AG09309 (cell line): ENCODE measurements at places on chromosomes 12 and 14.

- DNase-seq, result no peak
Measured at GRCh38 chr12:124026755-124027745, 54.0 kb downstream of the ZNF664 start.

DNA sequence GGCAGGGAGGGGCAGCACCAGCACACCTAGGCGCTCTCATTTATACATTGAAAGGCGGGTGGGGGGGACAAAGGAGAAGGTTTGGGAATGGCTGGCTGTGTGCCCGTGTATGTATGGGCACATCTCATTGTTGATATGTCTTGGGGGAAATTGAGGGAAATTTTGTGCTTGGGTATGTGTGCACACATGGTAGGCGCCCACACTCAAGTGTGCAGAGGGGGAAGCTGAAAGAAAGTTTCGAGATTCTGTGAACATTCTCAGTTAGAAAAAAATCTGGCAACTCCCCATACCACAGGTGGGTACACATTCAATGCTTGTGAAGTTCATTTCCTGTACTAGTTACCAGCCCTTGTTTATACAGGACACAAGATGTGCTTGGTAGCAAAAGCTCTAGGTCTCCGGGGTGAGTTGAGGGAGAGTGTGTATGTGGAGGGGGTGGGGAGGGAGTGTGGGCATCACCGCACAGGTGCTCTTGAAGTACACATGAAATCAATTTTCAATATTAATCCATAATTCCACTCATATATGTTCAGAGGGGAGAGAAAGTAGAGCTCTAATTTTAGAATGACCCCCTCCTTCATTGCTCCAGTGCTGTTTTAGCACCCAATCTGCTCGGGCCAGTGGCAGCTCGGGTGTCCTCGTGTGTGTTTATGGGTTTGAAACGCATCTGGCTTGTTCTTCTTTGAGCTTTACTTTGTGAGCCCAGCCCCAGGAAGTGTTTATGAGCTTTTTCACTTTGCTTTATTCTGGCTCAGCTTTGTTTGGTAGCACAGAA is 286.0 kb downstream of the ZFP36L1 start:
- no peak for DNase-seq

DNA sequence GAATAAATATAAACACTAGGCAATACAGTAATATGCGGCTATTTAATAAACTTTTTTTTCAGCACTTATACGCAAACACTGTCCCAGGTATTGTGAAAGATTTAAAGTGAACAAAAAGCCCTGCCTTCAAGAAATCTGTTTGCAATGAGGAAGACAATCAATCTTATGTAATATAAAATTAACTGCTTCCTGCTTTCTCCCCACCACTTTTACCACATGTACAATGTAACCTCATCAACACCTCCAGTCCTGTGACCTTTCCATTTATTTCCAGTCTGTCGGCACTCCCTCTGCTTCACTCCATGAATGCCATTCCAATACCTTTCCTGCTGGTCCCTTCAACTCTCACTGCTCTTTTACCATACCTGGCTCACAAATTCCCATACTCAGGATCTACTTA is 10.5 kb downstream of the SNX6 start:
- DNase-seq, result no peak

DNA sequence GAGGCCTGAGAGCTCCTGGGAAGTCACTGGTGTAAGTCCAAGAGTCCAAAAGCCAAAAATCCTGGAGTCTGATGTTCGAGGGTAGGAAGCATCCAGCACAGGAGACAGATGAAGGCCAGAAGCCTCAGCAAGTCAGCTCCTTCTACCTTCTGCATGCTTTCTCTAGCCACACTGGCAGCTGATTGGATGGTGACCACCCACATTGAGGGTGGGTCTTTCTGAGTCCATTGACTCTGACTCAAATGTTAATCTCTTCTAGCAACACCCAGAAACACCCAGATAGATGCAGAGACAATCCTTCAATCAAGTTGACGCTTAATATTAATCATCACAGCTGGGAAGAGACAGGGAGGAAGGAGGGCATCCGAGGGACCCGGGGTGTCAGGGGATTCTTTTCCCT is 305.8 kb downstream of the AACS start:
- DNase-seq, result no peak

DNA sequence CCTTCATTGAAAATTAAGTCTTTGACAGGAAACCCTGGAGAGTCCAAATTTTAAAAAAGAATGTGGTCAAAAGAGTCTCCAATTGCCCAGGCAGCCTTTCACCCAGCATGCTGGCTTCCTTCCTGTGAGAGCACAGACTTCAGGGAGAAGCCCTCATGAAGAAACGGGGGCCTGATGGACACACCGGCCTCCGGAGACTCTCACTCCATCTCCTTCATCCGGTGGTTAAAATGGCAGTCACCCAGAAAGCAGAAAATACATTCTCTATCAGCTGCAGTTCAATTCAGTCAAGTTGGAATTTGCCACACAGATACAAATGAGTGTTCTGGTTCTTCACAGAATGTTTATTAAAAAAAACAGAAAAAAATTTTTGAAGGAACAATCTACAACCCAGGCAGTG is 56.5 kb downstream of the CPM start:
- no peak for DNase-seq
